ENCODE measurements at places on chromosomes 11 and 22.

GRCh38 chr22:19514831-19515565, 9.2 kb downstream of the CLDN5 start:
- DNase-seq = no peak

GRCh38 chr22:39722501-39722900, 151.9 kb downstream of the CACNA1I start:
- DNase-seq = no peak

- no peak for DNase-seq
Observed at GRCh38 chr11:66950112-66950535, 8.1 kb downstream of the PC start.

GRCh38 chr11:103637295-103637694, 399.1 kb upstream of the DDI1 start:
- no peak for DNase-seq

DNA sequence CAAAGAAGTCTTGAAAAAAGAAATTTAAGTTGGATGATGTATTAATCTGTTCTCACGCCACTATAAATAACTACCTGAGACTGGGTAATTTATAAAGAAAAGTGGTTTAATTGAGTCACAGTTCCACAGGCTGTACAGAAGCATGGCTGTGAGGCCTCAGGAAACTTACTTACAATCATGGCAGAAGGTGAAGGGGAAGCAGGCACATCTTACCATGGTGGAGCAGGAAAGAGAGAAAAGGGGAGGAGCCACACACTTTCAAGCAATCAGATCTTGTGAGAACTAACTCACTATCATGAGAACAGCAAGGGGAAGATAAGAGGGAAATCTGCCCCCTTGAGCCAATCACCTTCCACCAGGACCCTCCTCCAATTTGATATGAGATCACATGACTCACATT, 65.7 kb upstream of the AMOTL1 start:
- no peak for DNase-seq

DNA sequence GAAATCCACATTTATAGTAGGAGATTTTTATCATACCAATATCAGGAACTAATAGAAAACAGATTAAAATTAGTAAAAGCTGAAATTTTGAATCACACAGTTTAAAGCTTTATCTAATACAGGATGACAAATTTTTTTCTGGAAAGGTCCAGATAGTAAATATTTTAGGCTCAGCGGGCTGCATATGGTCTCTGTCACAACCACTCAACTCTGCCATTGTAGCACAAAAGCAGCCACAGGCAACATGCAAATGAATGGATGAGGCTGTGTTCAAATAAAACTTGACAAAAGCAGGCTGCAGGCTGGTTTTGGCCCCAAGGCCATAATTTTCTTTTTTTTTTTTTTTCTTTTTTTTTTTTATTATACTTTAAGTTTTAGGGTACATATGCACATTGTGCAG, 108.2 kb upstream of the CCDC90B start:
- DNase-seq = no peak

GRCh38 chr11:74476536-74476935, 9.2 kb upstream of the KCNE3 start:
- DNase-seq = no peak

DNA sequence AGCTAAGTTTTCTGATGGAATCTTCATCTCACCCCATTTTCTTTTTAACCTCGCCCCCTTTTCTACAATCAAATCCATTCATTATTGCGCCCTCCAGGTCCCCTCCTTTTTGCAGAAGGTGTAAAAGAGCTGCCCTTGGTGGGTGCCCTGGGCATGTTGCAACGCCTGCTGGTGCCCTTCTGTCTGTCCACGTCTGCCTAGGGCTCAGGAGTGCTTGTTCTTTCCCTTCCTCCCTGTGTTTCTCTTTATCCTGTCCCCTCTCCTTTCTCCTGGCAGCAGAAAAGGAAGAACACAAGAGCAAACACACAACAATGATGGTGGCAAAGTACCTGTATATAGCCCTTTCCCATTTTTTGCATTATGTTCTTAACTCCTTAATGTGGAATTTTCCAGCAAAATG, 6.2 kb upstream of the TLCD5 start:
- DNase-seq = no peak

DNA sequence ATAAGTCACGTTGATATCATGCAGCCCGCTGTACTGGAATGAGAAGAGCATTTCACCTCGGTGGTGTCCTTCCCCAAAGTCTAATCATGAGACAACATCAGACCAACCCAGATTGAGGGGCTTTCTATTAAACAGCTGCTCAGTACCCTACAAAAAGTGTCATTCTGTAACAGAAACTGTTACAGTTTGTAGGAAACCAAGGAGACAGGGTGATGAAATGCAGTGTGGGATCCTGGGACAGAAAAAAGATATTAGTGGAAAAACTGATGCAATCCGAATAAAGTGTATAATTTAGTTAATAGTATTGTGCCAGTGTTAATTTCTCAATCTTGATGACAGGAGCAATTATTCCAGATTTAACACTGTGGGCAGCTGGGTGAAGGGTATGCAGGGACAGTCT, 128.0 kb downstream of the MICAL2 start:
- no peak for DNase-seq

GRCh38 chr11:78037056-78037455, 14.0 kb upstream of the KCTD14 start:
- DNase-seq = no peak

DNA sequence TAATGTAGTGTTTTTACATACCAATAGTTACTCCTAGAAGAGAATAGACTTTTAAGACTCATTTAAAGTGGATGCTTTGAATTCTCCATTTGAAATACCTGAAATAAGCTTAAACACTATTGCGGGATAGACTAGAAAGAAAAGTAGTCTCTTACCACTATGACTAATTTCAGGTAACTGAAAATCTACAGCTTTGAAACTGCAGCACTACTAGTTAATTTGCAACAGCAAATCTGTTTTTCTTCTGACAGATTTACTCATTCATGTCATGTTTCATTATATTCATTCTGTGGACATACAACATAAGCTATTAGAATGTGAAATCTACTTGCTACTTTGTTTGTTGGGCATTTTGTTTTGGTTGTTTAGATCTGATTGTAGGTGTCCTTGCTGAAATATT, 153.6 kb downstream of the MAML2 start:
- DNase-seq = no peak

GRCh38 chr11:77821349-77821851, 456 bp downstream of the AAMDC start:
- DNase-seq = no peak

DNA sequence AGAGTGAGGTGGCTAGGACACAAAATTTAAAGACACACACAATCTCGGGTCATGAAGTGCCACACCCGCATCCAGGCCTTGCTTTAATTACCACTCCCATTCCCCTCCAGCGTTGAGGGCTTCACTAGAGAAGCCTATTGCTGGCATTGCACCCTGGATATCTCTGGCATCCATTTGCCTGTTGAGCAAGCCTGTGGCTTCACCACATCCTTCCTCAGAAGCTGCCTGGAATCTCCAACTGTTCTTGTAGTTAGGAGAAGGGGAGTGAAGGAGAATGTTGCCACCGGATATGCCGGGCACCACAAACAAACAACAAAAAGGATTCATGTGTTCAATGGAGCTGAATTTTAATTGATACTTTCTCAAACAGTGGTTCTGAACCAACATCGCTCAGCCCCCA, 34.4 kb upstream of the RCN1 start:
- no peak for DNase-seq

GRCh38 chr11:64384981-64385944, 26.3 kb downstream of the RPS6KA4 start:
- DNase-seq = no peak

- no peak for DNase-seq
Observed at GRCh38 chr11:64536997-64537396, 54.0 kb upstream of the SLC22A12 start.

DNA sequence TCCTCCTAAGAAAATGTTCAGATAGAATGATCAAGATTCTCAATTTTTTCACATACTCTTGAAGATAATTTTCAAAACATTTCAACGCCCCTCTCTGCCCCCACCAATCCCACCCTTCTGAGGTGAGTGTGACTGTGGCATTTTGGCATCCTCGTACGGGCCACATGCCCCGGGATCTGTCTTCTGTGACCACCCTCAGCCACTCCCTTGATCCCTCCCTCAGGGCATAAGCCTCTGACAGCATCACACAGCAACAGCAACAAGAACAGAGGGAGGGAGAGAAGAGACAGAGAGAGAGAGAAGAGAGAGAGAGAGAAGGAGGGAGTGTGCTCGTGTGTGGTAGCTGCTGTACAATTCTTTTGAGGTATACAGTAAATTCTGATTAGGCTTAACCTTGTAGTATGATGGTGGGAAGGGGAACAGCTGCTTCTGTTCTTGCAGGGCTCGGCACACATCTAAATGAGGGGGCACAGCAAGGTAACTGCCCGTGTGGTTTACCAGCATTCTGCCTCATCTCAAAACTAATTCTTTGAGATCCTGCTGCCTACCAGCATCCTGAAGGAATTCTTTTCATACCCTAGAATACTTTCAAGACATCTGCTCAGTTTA, 21.4 kb downstream of the SCUBE2 start:
- no peak for DNase-seq

DNA sequence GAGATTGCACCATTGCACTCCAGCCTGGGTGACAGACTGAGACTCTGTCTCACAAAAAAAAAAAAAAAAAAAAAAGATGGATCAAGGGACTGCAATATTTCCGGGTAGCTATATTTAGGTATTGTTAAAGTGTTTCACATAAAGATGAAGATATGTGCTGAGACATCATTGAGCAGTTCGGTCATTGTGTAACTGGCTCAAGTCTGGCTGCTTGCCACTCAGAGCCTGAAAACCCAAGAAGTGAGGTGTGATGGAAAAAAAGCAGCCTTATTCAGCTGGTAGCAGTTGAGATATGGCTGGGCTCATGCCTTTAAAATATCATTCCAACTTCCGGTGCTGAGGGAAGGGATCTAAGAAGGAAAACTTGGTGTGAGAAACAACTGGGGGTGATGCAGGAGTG, 46.9 kb downstream of the LUZP2 start:
- no peak for DNase-seq

DNA sequence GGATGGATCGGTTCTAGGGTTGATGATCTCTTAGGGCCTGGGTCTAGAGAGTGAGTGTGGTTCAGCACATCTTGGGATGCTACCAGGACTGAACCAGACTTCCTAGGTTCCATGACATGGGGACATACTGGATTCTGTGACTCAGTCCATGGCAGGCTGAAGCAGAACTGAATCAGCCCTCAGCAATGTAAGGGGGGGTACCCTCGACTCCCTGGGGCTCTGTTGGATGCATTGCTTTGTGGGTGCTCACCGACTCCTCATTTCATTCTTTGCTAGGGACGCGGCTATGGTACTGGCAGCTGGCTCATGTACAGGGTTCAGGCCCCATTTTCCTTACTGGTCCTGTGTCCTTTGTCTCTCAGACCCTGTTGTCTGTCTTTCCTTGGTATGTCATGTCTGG, 733 bp upstream of the GRAMD1B start:
- no peak for DNase-seq

Measured in CD4-positive, alpha-beta T cell treated with Interleukin-15 for 4 hours (primary cell).